HFFc6 (cell line): ENCODE measurements at places on chromosomes 4 and X. TPM values are rescaled to one million over a fixed set of nuclear protein-coding genes. Genes with fewer than 3 reads are reported as not detected.

Gene SAT1
- 79.0 and 80.5 TPM in 2 replicates for total RNA-seq

Gene TLR6
- total RNA-seq = 1.3 to 1.5 TPM (median 1.4 TPM) in 3 replicates

Gene ARSH
- not detected in 3 replicates for total RNA-seq

Gene SOWAHB
- total RNA-seq = 0.11 to 0.14 TPM in 2 of 3 replicates, not detected in the other

Gene RPS6KA6
- total RNA-seq = 5.3 to 8.6 TPM (median 5.6 TPM) in 3 replicates

Gene FAM9B
- total RNA-seq = not detected in 3 replicates

Gene GUCY1B1
- total RNA-seq = not detected in 2 replicates

DNA sequence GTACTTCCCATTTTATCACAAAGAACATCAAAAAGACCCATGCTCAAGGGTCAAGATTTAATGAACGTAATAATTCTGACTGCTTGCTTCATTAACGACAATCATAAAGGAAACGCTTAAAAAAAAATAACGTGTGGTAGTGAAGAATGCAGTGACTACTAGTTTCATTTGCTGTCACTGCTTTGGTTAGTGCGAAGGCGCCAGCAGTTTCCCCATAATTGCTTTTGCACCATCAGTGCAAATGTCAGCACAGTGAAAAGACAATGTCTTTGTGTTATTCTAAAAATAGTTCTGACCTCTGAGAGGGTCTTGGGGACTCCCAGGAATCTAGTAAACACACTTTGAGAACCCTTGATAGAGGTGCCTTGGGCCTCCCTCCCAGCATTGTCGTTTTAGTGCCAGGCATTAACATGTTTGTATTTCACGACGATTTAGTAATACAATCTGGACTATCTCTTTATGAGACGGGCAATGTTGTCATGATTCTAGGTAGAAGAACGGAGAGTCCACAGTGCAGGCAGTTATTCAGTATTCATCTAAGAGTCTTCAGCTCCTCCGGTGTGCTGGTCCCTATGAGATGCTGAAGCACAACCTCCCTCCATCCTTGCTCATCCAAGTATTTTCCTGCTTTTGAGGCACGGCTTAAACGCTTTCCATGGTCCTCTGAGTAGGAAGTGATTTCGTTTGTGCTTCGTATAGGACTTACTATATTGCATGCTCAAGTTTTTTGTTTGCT, 71.0 kb downstream of the AFF1 start:
- no peaks in the 10 kb centered on the region for H3K36me3 ChIP-seq
- peaks cover 10% of the 10 kb centered on the region for H3K27me3 ChIP-seq
- peak overlapping the region; percentile 98 for H3K4me3 ChIP-seq
- peaks cover 49% of the 10 kb centered on the region for H3K4me1 ChIP-seq

- peak; percentile 26 for DNase-seq
- H3K27me3 ChIP-seq = no peaks in the 10 kb centered on the region
These were observed 892.1 kb upstream of the EPHA5 start for GRCh38 chr4:66562276-66562806.

DNA sequence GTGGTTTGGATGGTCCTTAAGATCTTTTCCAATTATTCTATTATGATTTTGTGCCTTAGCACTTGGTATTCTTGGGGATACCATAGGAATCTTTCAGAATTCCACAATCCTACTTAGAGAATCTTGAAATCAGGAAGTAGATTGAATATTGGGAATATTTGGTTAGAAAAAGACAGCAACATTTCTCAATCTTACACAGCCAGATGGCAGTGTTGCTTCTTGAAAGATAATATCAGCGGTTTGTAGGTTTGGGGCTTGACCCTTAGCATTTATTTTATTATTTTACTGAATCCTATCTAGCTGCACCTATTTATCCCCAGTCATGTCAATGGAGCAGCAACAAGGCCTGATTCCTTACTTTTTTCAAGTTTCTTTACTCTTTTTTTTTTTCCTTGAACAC, 28.6 kb downstream of the MAGEB1 start:
- H3K27me3 ChIP-seq = no peaks in the 10 kb centered on the region
- no peak for DNase-seq
- no peak overlapping the region for H3K4me3 ChIP-seq
- H3K36me3 ChIP-seq = no peaks in the 10 kb centered on the region

GRCh38 chr4:135269125-135269890, 1067.7 kb upstream of the PABPC4L start:
- H3K27ac ChIP-seq = no peak overlapping the region
- no peaks in the 10 kb centered on the region for H3K27me3 ChIP-seq
- no peaks in the 10 kb centered on the region for H3K36me3 ChIP-seq
- no peak for DNase-seq
- H3K4me1 ChIP-seq = peaks cover 17% of the 10 kb centered on the region; the same call in 1 of the 2 replicates

DNA sequence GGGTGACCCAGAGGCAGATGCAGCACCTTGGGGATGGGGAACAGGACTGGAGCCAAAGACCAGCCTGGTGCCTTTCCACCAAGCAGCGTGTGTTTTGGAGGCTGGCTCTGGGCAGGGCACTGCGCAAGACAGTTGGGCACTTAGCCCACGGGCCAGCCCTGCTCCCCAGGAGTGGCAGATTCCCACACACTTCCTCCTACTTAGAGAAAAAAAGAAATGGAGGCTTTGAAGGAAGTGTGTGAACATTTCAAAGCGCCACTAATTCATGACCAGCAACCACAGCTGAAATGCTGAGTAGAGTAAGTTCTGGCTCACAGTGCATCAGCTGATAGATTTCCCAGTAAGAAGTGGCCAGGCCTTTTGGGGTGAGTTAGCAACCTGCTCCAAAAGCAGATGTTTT, 54.9 kb upstream of the LGI2 start:
- no peak overlapping the region for H3K4me3 ChIP-seq
- no peaks in the 10 kb centered on the region for H3K36me3 ChIP-seq
- DNase-seq = no peak
- peaks cover 29% of the 10 kb centered on the region for H3K27me3 ChIP-seq
- no peak overlapping the region for H3K27ac ChIP-seq

DNA sequence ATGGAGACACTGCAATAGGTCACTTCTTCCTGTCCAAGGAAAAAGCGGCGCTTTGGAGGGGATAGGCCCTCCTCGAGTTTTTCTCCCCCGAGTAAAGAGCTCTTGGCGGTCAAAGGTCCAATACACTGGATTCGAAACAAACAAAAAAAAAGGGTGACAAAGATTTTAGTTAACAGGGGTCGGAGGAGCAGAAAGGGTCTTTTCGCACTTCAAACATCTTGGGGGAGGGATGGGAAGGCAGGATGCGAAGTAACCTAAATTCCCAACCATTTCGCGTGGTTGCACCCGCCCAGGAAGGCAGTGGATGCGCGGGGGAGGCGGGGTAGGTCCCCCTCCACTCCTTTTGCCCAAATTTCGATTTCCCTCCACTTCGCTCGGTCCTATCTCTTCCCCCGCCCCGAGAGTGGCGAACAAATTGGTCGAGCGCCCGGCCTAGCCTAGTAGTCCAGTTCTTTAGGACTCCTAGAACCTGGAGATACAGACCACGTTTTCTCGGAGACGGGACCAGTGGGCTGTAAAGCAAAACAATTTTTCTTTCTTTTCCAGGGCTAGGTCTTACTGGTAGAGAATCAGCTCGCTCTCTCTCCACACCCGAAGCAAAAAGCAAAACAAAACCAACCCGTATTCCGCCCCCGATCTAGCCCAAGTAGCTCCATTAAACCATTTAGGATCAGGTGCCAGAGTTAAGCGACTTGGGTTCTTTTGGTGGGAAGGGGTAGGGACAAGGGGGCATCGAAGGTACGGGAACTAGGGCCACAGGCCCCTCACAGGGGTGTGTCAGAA, 2.0 kb upstream of the STAG2 start:
- peak overlapping the region; percentile 98 for H3K27ac ChIP-seq
- H3K36me3 ChIP-seq = peaks cover 6% of the 10 kb centered on the region; the same call in 1 of the 2 replicates
- peak overlapping the region; percentile 93 for H3K4me3 ChIP-seq
- no peak for DNase-seq

GRCh38 chr4:81164623-81165416, 50.2 kb downstream of the PRKG2 start:
- no peaks in the 10 kb centered on the region for H3K27me3 ChIP-seq
- H3K36me3 ChIP-seq = no peaks in the 10 kb centered on the region
- peak; percentile 2 for DNase-seq
- no peak overlapping the region for H3K4me3 ChIP-seq

DNA sequence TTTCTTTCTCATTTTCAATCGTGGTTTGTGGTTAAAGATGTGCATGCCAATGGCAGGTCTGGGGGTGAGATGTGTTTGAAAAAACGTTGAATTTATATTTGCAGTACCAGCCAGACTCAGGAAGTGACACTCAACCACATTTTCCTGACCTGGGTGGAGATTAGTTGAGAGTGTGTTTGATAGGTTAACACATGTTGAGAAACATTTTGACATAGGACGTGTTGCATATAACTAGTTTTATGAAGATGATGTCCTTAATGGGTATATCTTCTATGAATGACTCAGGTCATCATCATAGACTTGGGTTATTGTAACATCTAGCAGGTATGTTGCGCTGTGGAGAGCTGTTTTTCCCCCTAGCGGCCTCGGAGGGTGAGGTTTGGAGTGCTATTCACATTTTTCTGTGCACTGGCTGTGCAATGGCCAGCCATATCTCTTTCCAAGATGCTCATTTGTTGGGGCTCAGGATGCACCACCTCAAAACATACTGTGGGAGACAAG, 21.7 kb upstream of the CD38 start:
- H3K27ac ChIP-seq = no peak overlapping the region
- peaks cover 36% of the 10 kb centered on the region for H3K4me1 ChIP-seq
- H3K36me3 ChIP-seq = no peaks in the 10 kb centered on the region
- DNase-seq = peak; percentile 10
- H3K4me3 ChIP-seq = no peak overlapping the region

DNA sequence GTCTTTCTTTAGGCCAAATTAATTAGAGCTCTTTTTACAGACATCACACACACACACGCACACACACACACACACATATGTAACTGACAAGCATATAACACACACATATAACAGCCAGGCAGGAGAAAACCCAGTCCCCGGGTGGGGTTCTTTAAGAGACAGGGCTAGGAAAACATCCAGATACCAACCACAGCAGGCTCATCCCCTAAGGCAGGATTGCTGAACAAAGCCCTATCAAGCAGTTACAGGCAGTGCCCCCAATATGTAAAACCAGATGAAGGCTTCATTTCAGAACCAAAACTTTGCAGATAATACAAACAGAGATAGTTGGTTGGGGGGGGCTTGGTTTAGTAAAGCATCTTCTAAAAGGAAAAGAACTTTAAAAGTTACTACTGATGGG, 18.0 kb upstream of the FAM47E start:
- no peak for DNase-seq
- H3K4me1 ChIP-seq = no peaks in the 10 kb centered on the region
- no peak overlapping the region for H3K4me3 ChIP-seq
- H3K27ac ChIP-seq = no peak overlapping the region
- H3K27me3 ChIP-seq = peaks cover 11% of the 10 kb centered on the region
- H3K36me3 ChIP-seq = peaks cover 9% of the 10 kb centered on the region; the same call in 1 of the 2 replicates

GRCh38 chr4:109640644-109641043, 62.6 kb downstream of the CASP6 start:
- H3K4me3 ChIP-seq = no peak overlapping the region
- H3K36me3 ChIP-seq = no peaks in the 10 kb centered on the region; the same call in 1 of the 2 replicates
- no peaks in the 10 kb centered on the region for H3K4me1 ChIP-seq
- no peak for DNase-seq
- H3K27ac ChIP-seq = no peak overlapping the region

DNA sequence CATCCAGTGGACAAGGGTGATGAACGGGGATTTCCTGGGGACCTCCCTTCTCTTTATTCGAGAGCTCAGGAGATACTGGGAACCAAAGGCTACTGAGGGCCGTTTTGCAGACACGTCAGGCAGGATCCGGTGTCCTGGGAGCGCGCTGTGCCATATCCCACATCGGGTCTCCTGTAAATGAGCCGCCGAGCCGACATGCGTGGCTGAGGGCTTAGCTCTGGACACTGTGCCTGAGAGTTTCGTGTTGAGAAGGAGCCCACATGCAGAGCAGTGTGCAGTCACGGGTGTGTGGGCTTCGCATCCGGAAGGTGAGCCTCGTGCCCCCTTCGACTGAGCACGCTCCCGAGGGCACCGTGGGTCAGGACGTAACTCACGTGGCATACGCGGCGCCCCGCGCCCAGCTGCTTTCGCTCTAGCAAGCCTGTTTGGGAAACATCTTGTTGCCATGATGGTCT, 28.5 kb upstream of the HGFAC start:
- DNase-seq = no peak
- H3K27ac ChIP-seq = no peak overlapping the region
- peaks cover 6% of the 10 kb centered on the region for H3K36me3 ChIP-seq
- no peaks in the 10 kb centered on the region for H3K4me1 ChIP-seq

- peaks cover 1% of the 10 kb centered on the region for H3K27me3 ChIP-seq
- H3K4me3 ChIP-seq = no peak overlapping the region
- no peak overlapping the region for H3K27ac ChIP-seq
- peaks cover 22% of the 10 kb centered on the region for H3K36me3 ChIP-seq
- no peak for DNase-seq
These were observed 155.4 kb downstream of the PTTG2 start for GRCh38 chr4:38115601-38116000.

GRCh38 chr4:94305466-94306225, 37.0 kb downstream of the HPGDS start:
- H3K4me3 ChIP-seq = no peak overlapping the region
- no peak overlapping the region for H3K27ac ChIP-seq
- H3K36me3 ChIP-seq = no peaks in the 10 kb centered on the region
- H3K27me3 ChIP-seq = no peaks in the 10 kb centered on the region; the same call in 1 of the 2 replicates
- H3K4me1 ChIP-seq = peaks cover 18% of the 10 kb centered on the region
- DNase-seq = no peak

GRCh38 chrX:150704030-150704613, 10.9 kb downstream of the MTMR1 start:
- H3K27me3 ChIP-seq = no peaks in the 10 kb centered on the region; the same call in 1 of the 2 replicates
- DNase-seq = peak; percentile 53
- H3K27ac ChIP-seq = peak overlapping the region; percentile 69
- H3K36me3 ChIP-seq = peaks cover 12% of the 10 kb centered on the region; the same call in 1 of the 2 replicates
- no peak overlapping the region for H3K4me3 ChIP-seq

DNA sequence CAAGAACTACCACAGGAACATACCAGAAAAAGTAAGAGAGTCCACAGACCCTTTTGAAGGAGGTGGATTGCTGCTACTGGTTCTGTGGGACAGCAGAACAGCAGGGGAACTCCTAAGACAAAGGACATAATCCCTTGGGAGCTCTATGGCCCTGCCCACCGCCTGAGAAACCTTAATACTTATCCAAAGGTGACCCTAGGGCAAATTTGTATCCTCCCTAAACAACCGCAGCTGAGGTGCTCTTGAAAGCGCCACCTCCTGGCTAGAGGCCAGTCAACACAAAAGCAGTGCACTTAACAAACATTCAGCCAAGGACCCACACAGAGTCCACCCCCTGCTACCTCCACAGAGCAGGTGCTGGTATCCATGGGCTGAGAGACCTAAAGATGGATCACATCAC, 136.8 kb downstream of the ADAM29 start:
- no peaks in the 10 kb centered on the region for H3K36me3 ChIP-seq
- no peaks in the 10 kb centered on the region for H3K4me1 ChIP-seq
- H3K27me3 ChIP-seq = peaks cover 1% of the 10 kb centered on the region; the same call in 1 of the 2 replicates
- no peak overlapping the region for H3K27ac ChIP-seq
- no peak overlapping the region for H3K4me3 ChIP-seq

- DNase-seq = no peak
- no peak overlapping the region for H3K27ac ChIP-seq
- H3K4me3 ChIP-seq = no peak overlapping the region
These were observed 5.9 kb upstream of the ARSD start for GRCh38 chrX:2934715-2935710.

DNA sequence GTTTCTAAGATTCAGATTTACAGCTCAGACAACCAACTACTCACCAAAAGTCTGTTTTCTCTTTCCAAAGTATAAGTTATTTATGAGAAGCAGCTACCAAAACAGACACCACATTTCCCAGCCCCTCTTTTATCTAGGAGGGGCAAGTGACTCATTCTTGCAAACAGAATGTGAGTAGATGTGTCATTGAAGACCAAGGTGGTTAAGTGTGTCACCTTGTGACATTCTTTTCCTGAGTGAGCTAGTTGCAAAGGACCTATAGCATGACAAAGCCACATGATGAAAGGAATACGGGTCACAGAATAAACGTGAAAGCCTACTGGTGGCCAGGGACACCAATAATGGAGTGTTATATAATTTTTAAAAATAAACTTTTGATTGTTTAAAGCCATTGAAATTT, 50.0 kb downstream of the SLC7A11 start:
- peaks cover 24% of the 10 kb centered on the region for H3K4me1 ChIP-seq
- H3K27me3 ChIP-seq = peaks cover 1% of the 10 kb centered on the region; the same call in 1 of the 2 replicates
- peaks cover 10% of the 10 kb centered on the region; the same call in 1 of the 2 replicates for H3K36me3 ChIP-seq
